ENCODE measurements at places on chromosomes 13 and 19. TPM values are rescaled to one million over a fixed set of nuclear protein-coding genes. Genes with fewer than 3 reads are reported as not detected.

Gene TMEM190
- 12.9 TPM for total RNA-seq

Gene EDDM13
- 0.79 TPM for total RNA-seq

DNA sequence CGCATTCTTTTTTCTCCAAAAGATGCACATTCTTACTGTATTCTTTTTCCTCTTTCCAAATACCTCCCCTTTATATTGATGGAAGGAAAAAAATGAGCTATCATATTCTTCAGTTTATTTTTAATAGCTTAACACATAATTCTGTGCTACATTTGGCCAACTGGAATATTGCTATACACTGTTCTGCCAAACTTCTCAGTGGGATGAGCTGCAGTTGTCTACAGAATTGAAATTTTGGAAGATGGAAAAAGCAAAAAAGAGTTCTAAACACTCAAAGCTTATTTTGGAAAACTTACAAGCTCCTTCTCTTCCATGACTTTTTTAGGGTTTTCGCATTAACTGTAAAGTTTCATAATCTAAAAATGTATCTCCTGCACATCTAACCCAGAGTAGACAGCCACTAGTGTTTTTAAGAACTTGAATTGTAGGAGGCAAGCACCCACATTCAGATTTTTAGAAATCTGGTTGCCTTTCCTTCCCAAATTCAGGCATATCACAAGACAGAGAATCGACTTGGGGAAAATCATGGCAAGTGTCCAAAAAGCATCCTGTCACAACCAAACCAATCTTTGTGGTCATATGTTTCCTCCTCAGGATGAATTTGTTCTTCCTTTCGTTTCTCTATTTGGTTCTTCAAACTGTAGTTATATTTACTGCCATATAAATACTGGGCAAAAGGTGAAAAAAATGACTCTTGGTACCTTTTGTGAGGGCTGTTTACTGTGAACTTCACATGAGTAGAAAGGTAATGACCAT lies 111.4 kb upstream of the FRY start:
- H3K27ac ChIP-seq = no peak overlapping the region
- peaks cover 6% of the 10 kb centered on the region for H3K4me1 ChIP-seq
- DNase-seq = no peak
- no peak overlapping the region for H3K4me3 ChIP-seq
- no peaks in the 10 kb centered on the region for H3K27me3 ChIP-seq

DNA sequence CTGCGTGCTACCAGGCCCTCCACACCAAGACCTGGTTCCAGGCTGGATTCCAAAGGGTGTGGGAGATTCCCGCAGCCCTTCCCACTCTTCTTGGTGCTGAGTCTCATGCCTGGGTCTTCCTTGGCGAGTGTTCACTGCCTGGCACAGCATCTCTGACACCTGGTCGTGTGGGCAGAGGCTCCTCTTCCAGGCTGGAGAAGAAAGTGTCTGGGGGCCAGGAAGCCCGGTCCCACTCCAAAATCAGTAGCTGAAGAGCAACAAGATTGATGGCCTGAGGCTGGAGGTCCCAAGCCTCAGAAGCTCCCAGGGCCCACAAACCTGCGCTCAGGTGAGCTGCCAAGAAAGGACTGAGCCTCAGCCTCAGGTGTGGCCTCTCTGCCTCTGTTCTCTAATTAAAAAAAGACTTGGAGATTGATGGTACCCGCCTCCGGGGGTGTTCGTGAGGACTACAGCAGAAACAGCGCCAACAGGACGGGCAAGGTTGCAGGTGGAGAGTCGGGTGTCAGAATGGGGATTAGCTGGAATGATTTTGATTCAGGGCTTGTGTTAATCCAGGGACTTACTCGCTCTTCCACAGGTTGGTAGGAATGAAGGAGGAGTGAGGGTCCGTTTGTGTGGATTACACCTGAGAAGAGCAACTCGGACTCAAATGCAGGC lies 217.5 kb downstream of the TEX29 start:
- no peaks in the 10 kb centered on the region for H3K27me3 ChIP-seq
- H3K27ac ChIP-seq = no peak overlapping the region
- H3K36me3 ChIP-seq = no peaks in the 10 kb centered on the region

- no peaks in the 10 kb centered on the region for H3K36me3 ChIP-seq
- no peaks in the 10 kb centered on the region for H3K27me3 ChIP-seq
- no peaks in the 10 kb centered on the region for H3K4me1 ChIP-seq
- no peak overlapping the region for H3K4me3 ChIP-seq
- H3K27ac ChIP-seq = no peak overlapping the region
Observed at GRCh38 chr19:57656346-57656745, 12.4 kb upstream of the ZSCAN4 start.

GRCh38 chr13:43139211-43139610 lies 115.8 kb downstream of the DNAJC15 start:
- H3K27ac ChIP-seq = no peak overlapping the region
- no peak overlapping the region for H3K4me3 ChIP-seq
- no peaks in the 10 kb centered on the region for H3K4me1 ChIP-seq
- no peak for DNase-seq

DNA sequence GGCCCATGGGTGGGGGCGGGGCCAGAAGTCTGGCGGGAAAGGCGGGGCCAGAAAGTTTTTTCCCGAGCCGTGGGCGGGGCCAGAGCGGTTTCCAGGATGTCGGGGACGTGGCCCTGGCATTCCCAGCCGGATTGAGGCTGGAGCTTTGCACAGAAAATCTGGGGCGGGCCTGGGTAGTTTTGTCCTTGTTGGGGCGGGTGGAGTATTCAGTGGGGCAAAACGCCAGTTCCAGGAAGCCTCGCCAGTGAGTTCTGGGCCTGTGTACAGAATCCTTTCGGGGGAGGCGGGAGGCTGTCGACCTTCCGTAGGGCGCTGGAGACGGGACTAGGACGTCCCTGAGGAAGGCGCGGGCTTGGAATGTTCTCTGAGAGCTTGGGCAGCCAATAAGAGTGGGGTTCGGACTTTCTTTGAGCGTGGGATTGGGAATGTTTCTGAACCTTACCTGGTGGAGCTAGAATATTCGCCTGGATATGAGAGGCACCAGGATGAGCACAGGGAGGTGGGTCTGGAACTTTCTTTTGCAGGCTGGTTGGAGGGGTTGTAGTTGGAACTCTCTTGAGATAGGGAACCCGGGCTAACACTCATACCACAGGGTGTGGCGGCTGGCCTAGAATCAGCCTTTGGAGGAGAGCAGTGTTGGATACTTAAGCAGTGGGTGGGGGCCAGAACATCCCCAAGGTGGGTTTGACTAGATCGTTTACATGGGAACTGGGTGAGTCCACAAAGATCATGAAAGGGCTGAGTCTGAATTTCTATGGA lies 1.3 kb downstream of the CCDC9 start:
- DNase-seq = no peak
- H3K4me1 ChIP-seq = peaks cover 17% of the 10 kb centered on the region
- H3K27ac ChIP-seq = peak overlapping the region; percentile 87
- H3K27me3 ChIP-seq = no peaks in the 10 kb centered on the region
- H3K4me3 ChIP-seq = peak overlapping the region; percentile 70
- H3K36me3 ChIP-seq = no peaks in the 10 kb centered on the region

DNA sequence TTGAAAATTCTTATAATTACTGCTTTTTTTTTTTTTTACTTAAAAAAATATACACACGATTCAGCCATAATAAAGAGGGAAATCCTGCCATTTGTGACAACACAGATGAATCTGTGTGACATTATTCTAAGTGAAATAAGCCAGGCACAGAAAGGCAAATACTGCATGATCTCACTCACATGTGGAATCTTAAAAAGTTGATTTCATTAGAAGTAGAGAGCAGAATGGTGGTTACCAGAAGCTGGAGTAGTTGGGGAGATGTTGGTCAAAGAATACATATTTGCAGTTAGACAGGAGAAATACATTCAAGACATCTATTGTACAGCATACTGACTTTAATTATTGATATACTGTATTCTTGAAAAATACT lies 116.2 kb downstream of the KLF12 start:
- no peak overlapping the region for H3K27ac ChIP-seq
- H3K27me3 ChIP-seq = no peaks in the 10 kb centered on the region
- H3K4me1 ChIP-seq = no peaks in the 10 kb centered on the region
- no peaks in the 10 kb centered on the region for H3K36me3 ChIP-seq
- no peak overlapping the region for H3K4me3 ChIP-seq
- DNase-seq = no peak

GRCh38 chr19:5893907-5894703 lies 9.5 kb downstream of the NDUFA11 start:
- peaks cover 18% of the 10 kb centered on the region for H3K4me1 ChIP-seq
- no peaks in the 10 kb centered on the region for H3K27me3 ChIP-seq
- H3K27ac ChIP-seq = no peak overlapping the region
- no peaks in the 10 kb centered on the region for H3K36me3 ChIP-seq
- DNase-seq = peak; percentile 81

GRCh38 chr19:42018503-42019193 lies 24.6 kb upstream of the ATP1A3 start:
- no peak overlapping the region for H3K4me3 ChIP-seq
- no peaks in the 10 kb centered on the region for H3K27me3 ChIP-seq
- DNase-seq = no peak
- no peaks in the 10 kb centered on the region for H3K4me1 ChIP-seq
- no peak overlapping the region for H3K27ac ChIP-seq
- no peaks in the 10 kb centered on the region for H3K36me3 ChIP-seq
